ENCODE measurements at places on chromosomes 2 and 18. TPM values are rescaled to one million over a fixed set of nuclear protein-coding genes. Genes with fewer than 3 reads are reported as not detected.
A peak's percentile ranks its signal among the peaks of the same experiment; 100 is the strongest.

GRCh38 chr2:627926-628560 lies 49.2 kb downstream of the TMEM18 start:
- no peak for DNase-seq

DNA sequence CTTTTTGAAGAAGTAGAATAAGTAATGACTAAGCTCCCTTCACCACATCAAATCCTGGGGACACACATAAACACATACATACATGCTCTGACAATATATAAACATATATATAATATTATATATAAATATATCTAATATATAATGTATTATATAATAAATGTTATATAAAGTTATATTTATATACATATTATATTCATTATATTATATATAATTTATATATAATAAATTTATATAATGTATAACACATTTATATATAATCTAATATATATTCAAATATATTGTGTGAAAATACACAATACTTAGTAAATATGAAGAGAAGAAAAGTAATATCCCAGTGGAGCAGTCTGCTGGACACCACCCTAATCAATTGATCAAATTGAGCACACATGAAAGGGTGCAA lies 2177.9 kb upstream of the CELF4 start:
- DNase-seq: no peak

DNA sequence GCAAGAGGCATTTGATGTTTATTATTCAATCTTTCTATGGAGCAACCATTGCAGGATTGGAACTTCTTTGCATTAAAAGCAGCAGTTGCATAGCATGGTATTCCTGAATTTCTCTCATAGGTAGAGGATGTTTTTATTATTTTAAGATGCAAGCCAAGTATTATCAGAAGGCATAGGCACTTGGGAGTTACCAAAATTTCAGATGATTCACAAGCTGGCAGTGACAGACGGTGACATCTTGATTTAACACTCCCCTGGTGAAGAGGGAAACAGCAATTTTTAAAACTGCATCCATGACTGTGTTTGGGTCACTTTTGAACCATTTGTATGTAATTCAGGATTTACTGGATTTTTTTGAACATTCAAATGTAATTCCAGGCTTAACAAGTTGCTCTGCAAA lies 654.3 kb downstream of the SLC4A3 start:
- DNase-seq: no peak

DNA sequence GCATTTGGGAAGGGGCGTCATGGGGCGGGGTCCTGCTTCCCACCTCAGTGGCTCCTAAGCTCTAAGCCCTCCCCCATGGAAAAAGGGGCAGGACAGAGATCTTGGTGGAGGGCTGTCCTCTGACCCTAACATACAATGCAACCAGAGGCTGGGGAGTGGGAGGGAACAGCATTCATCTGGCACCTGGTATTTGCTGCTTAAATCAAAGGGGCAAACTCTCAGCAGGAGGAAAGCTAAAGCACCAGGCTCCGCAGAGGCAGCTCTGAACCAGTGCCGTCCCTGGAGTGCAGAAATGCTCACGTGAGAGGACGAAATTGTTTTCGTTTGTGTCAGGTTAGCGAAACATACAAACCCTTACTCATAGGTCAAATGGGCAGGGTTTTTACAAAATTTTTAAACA lies 92.7 kb upstream of the PXDN start:
- DNase-seq: no peak

DNA sequence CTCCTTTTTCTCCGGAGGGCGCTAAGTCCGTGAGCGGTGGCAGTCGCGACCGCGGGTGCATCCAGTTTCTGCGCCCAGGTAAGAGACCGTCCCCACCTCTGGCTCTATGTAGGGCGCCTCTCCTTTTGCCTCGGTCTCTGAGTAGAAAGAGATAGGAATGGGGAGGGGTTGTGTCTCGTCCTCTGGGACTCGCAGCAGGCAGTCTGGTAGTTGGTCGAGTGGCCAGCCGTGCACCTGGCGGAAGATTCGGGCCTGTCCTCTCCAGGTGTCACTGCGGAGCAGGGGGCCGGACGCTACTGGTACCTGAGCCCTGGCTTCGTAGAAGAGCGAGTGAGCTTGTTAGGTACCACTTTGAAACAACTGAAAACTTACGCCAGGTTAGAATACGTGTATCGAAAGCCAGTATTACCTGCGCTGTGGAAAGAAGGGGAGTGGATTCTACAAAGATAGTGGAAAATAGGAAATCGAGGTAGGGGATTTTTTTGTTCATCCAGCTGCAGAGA lies 403 bp downstream of the MAP2 start:
- no peak for DNase-seq

DNA sequence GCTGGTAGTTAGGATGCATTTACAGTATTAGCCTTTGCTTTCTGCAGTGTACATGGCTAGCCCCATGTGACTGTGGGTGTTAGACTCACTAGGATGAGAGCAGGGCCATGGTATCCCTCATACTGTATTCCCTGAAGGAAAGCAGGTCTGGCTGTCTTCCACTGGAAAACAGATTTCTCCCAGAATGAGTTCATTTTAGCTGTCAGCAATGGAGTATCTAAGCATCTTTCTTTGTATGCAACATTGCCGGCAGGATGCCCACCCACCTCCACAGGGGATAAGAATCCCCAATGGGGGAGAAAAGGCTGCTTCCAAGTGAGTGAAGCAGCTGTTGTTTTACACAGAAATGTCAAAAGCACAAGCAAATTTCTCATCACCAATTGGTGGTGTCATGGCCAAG lies 142.7 kb upstream of the KLHL14 start:
- DNase-seq: no peak

- DNase-seq: no peak
Measured at GRCh38 chr2:173393186-173393585, 38.5 kb downstream of the CDCA7 start.

- no peak for DNase-seq
Measured at GRCh38 chr2:231533777-231534125, 3.5 kb upstream of the NMUR1 start.

DNA sequence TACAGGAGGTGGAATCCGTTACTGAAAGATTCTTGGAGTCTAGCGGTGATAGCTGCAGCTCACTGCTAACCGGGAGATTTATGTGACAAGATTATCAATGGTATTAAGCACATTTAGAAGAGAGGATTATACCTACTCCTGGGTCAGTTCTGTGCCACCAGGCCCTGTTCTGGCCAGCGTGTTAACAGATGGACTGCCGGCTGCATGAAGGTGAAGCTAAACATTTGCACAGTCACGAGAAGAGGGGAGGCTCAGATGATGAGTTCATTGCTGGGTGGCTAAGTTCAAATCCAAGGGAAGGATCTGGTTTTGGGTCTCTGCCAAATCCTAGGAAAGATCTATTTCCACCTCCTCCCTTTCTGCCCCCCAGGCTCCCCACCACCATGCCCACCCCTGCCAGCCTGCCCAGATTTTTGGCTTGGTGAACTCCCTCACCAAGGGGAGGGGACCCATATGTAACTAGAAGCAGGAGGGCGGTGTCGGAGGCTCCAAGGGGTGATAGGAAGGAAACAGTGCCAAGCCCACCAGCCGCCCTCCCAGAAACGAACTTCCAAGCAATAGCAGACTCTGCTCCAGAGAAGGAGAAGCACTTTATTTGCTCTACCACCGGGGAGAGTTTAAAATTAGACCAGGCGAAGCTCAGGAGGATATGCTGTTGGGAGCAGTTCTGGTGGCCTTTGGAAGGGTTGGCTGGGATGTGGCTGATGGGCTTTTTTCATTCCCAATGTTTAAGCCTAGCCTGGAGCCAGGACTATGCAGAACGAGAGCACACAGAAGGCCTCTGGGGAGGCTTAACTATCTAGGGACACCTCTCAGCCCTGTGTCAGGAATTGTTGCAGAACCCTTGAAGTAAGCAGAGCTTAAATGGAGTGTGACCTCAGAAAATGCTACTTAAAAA lies 200.5 kb downstream of the KLHL29 start:
- no peak for DNase-seq

- no peak for DNase-seq
Measured at GRCh38 chr2:166881177-166881576, 7.1 kb upstream of the XIRP2 start.

GRCh38 chr2:13046557-13047165 lies 329.9 kb downstream of the TRIB2 start:
- DNase-seq: no peak

DNA sequence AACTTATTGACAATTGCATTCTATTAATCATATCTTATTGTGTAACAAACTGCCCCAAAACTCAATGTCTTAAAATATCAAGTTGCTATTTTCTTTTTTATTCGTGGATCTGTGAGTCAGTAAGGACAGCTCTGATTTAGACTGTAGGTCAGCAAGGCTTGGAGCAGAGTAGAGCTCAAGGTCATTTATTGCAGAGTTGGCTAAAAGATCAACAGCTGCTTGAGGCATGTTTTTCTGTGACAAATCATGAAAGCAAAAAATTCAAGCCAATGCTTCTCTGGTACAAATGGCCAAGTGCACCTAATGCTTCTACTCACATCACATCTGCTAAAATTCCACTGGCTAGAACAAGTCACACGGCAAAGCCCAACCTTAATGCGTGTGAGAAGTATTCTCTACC lies 497.7 kb upstream of the LRATD1 start:
- DNase-seq: no peak

GRCh38 chr18:60377778-60378469 lies 5.3 kb upstream of the MC4R start:
- DNase-seq: no peak

DNA sequence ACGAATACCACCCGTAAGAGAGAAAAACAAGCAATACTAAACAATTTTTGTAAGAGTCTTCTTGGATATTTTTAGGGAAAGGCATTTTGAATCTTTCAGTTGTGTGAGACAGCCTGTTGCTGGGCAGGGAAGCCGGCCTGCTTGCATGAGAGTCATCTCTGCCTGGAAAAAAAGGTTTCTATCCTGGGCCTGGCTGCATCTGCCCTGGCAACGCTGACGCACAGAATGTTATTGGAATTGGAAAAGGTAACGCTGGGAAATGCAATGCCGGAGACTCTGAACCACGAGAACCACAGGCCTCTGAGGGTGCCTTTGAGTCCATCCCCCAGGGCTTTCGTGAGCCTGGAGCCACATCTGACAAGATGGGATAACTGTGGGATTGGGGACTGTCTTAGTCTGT lies 17.9 kb upstream of the NPAS2 start:
- no peak for DNase-seq

DNA sequence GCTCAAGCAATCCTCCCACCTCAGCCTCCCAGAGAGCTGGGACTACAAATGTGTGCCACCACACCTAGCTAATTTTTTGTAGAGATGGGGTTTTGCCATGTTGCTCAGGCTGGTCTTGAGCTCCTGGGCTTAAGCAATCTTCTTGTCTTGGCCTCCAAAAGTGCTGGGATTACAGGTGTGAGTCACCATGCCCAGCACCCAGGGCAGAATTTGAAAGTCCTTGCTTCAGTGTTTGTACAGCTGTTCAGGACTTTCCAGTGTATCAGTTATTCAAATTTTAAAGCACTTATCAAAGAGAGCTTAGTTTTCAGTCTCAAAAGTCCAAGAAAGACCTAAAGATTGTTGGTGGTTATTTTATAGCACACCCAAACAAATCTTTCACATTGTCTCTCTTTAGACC lies 43.6 kb upstream of the VPS54 start:
- no peak for DNase-seq

- no peak for DNase-seq
Measured at GRCh38 chr2:42068571-42069178, 20.9 kb downstream of the PKDCC start.

GRCh38 chr2:237786936-237787335 lies 11.6 kb upstream of the RBM44 start:
- DNase-seq: no peak

DNA sequence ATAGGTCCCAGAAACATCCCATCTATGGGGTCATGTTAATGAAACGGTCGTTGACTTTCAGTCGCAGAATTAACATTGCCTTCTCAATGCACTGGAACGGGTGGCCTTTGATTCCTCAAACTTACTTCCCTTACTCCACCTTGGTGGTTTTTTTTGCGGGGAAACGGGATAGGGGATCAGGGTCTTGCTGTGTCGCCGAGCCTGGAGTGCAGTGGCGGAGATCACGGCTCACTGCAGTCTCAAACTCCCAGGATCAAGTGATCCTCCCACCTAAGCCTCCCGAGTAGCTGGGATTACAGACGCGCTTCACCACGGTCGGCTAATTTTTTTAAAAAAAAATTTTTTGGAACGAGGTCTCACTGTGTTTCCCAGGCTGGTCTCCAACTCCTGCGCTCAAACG lies 754 bp downstream of the ATG16L1 start:
- DNase-seq: no peak

- DNase-seq: no peak
Measured at GRCh38 chr18:42675810-42676209, 439.7 kb downstream of the RIT2 start.

GRCh38 chr2:156748221-156748620 lies 312.0 kb downstream of the GPD2 start:
- DNase-seq: no peak

- DNase-seq: no peak
Measured at GRCh38 chr2:219969508-219969907, 342.1 kb downstream of the SLC4A3 start.

- no peak for DNase-seq
Measured at GRCh38 chr18:76203552-76203951, 291.5 kb downstream of the ZNF516 start.

GRCh38 chr2:239399433-239399920 lies 1.3 kb downstream of the HDAC4 start:
- peak; percentile 34 for DNase-seq

DNA sequence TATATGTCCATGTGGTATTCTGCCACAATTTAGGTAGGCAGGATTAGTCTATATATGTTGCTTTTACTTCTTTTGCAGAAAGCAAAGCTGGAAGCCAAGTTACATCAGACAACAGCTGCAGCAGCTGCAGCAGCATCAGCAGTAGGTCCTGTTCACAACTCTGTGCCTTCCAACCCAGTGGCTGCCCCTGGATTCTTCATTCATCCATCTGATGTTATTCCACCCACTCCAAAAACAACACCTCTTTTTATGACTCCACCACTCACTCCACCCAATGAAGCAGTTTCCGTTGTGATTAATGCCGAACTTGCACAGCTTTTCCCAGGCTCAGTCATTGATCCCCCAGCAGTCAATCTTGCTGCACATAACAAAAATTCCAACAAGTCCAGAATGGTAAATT lies 107.6 kb downstream of the BIRC6 start:
- no peak for DNase-seq

DNA sequence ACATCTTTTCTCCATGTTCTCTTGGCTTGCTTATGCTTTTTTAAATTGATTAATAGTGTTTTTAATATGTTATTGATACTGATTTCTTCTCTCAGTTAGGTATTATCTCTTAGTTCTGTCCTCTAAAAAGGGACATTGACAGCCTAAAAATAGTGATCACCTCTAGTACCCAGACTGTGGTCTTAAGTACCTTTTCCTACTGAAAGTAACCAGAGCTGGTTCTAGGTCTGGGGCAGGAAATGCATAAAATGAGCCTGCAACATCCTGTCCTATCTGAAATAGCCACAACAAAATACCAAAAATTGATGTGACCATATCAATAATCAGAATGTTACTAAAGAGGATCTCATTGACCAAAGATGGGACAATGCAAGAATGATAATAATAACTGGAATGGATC lies 113.3 kb downstream of the DNAH6 start:
- DNase-seq: no peak

GRCh38 chr18:77101410-77102258 lies 30.9 kb downstream of the MBP start:
- DNase-seq: peak; percentile 31

- DNase-seq: no peak
Measured at GRCh38 chr2:105496271-105496670, 97.4 kb upstream of the FHL2 start.

The PSD4 gene
- 249 TPM for total RNA-seq

The UPP2 gene
- total RNA-seq: not detected

The SLC5A6 gene
- 89.2 TPM for total RNA-seq

The VIL1 gene
- not detected for total RNA-seq

The LRRTM4 gene
- not detected for total RNA-seq

The NR4A2 gene
- 21.9 TPM for total RNA-seq

The FAM210A gene
- 29.5 TPM for total RNA-seq

The DNAH7 gene
- total RNA-seq: not detected

The SERPINB11 gene
- not detected for total RNA-seq
